NCI-H345 (cell line): ENCODE measurements at places on chromosomes 4 and X.

DNA sequence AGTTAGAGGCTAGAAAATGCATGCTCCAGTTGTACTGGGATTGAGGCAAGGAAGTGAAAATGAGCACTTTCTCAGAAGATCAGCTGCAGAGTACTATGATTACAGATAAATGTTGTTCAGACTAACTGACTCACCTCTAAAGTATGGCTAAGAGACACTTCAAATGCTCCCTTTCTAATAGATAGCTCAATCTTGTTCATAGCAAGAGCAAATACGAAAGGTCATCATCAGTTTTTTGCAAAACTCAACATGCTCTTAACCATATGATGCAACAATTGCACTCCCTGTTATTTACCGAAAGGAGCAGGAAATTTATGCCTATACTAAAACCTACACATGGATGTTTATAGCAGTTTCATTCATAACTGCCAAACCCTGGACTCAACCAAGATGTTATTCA, 838.4 kb upstream of the INTU start:
- DNase-seq = no peak

GRCh38 chr4:3241898-3242524, 6.9 kb upstream of the MSANTD1 start:
- no peak for DNase-seq

GRCh38 chr4:114132830-114133229, 153.4 kb upstream of the ARSJ start:
- no peak for DNase-seq

GRCh38 chrX:154548028-154548316, 552 bp downstream of the IKBKG start:
- no peak for DNase-seq

- DNase-seq = no peak
Measured at GRCh38 chrX:13022926-13023325, 21.5 kb downstream of the FAM9C start.

GRCh38 chr4:169988252-169988651, 37.9 kb downstream of the MFAP3L start:
- DNase-seq = no peak

- DNase-seq = no peak
Measured at GRCh38 chr4:54063229-54063628, 1.2 kb downstream of the CHIC2 start.

GRCh38 chrX:39749135-39749534, 348.6 kb downstream of the BCOR start:
- DNase-seq = no peak

DNA sequence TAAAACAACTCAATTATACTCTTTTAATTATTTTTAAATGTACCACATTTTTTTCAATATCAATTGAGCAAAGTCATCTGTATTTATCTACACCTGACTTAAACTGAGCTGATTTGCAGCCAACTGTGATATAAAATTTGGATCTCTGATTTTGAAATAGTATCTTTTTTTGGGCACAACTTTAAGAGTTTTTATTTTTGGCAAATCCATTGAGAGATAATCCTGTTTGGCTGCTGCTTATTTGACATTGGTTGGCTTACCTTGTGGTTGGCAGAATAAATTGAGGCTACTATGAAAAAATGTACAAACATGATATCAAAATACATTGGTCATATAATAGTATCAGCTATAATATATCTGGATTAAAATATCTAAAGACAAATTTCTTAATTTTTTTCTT, 656.0 kb upstream of the NDST4 start:
- no peak for DNase-seq

DNA sequence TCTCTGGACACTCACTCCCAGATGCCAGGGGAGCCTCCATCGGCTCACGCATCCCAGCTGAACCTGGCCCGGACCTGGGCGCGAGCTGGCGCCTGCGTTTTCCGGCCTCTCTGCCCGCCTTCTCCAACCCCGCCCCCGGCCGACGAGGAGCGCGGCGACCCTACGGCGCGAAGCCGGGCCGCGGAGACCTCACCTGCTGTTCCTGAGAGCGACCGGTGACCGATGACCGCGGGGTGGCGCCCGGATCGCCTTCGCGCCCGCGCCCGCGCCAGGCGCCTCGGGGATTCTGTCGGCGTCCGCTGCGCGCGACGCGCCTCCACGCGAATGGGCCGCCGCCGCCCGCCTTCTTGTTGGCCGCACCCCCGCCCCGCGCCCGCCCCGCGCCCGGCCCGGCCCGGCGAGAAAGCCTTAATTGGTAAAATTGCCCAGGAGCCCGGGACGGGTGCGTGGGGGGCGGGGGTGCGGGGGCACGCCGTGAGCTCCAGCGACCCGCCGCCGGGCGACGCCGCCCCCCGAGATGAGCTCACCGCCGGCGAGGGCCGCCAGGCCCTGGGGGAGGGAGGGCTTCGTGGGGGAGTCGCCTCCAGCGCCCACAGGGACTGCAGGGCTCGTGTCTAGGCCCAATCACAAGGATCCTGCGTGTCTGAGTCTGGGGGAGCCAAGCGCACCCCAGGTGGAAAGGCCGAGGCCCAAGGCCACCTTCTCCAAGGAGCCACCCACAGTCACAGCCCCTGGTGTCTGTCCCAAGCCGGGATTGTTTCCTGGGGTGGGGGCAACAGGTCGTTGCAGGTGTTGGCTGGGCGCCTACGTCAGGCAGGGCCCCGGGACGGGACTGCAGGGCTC, at the start of gene FLNA:
FLNA (minus strand) TSS at position 322 of the 843 bp plus-strand sequence. CDS start 3,389 bp downstream, outside the sequence.
- DNase-seq = no peak

DNA sequence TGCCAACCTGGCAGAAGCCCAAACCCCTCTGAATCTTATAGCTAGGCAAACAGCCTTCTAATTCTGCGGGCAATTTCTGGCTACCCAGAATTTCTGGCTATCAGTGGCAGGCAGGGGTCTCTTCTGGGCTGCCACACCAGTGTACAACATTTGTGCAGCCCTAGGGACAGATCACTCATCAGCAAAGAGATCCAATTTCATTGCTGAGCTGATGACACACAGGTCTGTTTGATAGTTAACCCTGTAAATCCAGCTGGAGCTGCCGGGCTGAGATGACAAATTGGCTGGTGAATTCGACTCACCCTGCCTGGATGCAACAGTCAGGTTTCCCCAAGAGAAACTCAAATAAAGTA, 2.4 kb downstream of the MID1 start:
- no peak for DNase-seq

GRCh38 chrX:119477812-119478232, 9.6 kb downstream of the SLC25A5 start:
- DNase-seq = no peak

DNA sequence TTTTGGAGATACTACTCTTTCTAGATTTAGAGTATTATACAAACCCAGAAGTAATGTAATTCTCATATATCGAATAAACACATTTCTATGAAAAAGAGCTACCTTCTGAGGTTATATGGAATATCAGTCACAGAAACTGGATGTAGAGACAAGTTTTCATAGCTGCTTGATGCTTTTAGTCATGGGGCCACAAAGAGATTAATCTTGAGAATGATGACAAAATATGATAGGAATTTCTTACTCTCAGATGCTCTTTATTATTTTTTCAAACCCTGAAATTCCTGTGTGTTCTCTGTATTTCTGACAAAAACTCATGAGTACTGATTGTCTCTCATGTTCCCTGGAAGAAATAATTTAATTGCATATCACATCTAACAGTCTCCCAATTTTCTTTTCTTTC, 662.5 kb downstream of the RAPGEF2 start:
- DNase-seq = no peak
